ENCODE measurements at places on chromosomes 1 and 21. TPM values are rescaled to one million over a fixed set of nuclear protein-coding genes. Genes with fewer than 3 reads are reported as not detected.

Gene S100A7
- total RNA-seq, result not detected

Gene GPATCH3
- 20.0 TPM for total RNA-seq

GRCh38 chr21:39066829-39067780 lies 116.1 kb downstream of the PSMG1 start:
- no peak for DNase-seq
- H3K36me3 ChIP-seq, result no peaks in the 10 kb centered on the region
- H3K27ac ChIP-seq, result no peak overlapping the region

DNA sequence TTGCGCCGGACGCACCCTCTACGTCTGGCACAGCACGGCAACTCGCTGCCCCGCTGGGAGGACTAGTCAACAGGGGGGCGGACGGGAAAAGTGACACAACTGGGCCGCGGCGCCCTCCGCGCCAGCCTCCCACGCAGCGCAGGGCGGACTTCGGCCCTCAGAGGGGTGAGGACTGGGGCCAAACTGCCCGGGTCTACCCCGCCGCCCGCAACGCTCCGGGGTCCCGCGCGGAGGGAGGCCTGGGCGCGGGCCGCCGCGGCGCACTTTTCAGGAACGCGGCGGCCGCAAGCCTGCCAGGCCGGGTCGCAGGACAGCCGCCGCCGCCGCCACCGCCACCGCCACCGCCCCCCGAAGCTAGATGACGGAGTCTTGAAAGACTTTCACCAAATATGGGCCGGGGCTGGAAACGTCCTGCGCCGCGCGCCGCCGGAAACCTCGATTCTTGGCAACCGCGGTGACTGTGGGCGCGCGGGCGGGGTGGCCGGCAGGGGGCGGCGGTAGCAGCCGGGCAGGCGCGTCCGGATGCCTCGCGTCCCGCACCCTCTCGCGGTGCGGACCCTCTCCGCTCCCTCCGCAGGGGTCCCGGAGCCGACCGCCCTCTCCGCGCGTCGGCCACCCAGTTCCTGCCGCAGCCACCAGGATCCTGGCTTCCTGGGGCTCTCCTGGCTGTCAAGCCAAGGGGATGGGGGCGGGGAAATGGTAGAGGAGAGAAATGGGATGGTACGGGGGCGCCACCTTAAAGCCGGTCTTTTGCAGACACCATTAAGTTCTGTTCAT lies 3.7 kb upstream of the CCN1 start:
- no peak overlapping the region for H3K4me3 ChIP-seq
- no peaks in the 10 kb centered on the region for H3K36me3 ChIP-seq
- H3K27ac ChIP-seq, result no peak overlapping the region
- no peaks in the 10 kb centered on the region for H3K4me1 ChIP-seq
- peaks cover 17% of the 10 kb centered on the region for H3K27me3 ChIP-seq

GRCh38 chr1:239237912-239238311 lies 148.5 kb upstream of the CHRM3 start:
- H3K36me3 ChIP-seq, result no peaks in the 10 kb centered on the region
- DNase-seq, result no peak
- no peak overlapping the region for H3K4me3 ChIP-seq
- no peaks in the 10 kb centered on the region for H3K27me3 ChIP-seq
- no peaks in the 10 kb centered on the region for H3K4me1 ChIP-seq
- no peak overlapping the region for H3K27ac ChIP-seq
